ENCODE measurements at places on chromosomes 4 and X.

- DNase-seq = no peak
Measured at GRCh38 chrX:134692233-134692632, 34.0 kb upstream of the PLAC1 start.

DNA sequence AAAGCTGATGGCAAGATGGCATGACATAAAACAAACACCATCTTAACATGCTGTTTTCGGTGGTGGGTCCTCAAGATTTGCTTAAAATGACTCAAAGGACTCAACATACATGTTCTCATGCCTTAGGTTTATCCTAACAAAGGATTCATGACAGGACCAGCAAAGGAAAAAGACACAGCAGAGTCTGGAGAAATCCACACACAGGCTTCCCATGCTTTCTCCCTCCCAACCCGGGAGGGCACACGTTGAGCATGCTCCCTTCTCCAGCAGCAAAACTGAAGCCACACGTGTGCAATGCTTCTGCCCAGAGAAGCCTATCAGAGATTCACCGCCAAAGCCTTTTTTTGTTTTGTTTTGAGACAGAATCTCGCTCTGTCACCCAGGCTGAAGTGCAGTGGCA lies 39.9 kb downstream of the SAT1 start:
- DNase-seq = no peak

DNA sequence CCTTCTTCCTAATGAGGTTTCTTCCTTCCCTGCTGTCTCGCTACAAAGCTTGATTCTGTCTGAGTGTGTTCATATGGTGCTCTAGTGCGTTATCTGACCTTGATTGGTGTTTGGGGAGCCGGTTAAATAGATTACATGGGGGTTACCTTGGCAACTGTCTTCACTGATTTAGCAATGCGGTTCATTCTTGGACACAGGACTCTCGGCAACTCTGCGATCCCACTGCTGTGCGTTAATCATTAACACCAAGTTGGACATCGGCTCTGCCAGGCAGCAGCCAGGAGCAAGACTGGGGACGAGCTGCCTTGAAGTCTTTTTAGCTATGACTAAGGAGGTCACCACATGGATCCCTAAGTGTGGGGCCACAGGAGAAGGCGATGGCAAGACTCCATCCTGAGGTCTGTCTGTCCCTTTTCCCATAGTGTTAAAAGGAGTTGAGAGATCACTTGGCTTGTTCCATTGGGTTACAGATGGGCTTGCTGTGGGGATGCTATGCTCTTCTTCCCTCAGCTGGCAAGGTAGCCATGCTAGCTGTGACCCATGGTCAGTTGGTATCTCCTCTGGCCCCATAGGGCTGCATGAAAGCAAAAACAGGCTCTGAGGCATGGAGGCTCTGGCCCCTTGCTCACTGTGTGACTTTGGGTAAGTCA lies 93.4 kb upstream of the MAMLD1 start:
- no peak for DNase-seq

DNA sequence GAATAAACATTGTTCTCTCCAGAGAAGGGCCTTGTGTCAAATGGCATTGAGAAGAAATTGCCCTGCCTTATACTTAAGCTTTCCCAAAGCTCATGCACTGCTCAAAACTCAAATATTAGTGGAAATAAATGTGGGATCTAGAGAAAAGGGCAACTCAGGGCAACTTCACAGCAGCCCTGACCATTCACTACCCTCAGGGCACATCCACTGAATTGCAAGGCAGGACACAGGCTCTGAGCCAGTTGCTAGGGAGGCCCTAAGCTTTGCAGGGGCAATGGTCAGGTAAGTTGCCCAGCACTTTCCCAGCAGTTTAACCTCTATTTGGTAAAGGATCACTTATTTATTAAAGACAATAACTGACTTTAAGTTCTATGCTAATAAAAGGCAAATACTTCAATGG lies 255.3 kb upstream of the TEX13A start:
- no peak for DNase-seq

DNA sequence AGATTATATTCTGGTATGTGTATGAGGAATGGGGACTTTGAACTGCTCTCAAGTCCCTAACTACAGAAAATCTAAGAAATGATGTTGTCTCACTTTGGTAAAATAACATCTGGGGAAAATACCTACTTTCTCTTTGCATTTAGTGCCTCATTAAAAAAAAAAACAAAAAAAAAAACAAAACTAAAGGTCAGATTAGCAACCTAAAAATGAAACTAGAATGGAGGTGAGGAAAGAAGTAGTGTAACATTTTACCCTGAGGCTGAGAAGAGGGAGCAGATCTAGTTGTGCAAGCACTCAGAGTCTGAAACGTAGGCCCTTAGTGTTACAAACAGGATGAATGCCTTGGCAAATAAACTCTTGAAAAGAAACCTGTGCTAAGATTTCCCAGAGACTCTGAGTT lies 56.0 kb downstream of the VGLL1 start:
- DNase-seq = no peak

DNA sequence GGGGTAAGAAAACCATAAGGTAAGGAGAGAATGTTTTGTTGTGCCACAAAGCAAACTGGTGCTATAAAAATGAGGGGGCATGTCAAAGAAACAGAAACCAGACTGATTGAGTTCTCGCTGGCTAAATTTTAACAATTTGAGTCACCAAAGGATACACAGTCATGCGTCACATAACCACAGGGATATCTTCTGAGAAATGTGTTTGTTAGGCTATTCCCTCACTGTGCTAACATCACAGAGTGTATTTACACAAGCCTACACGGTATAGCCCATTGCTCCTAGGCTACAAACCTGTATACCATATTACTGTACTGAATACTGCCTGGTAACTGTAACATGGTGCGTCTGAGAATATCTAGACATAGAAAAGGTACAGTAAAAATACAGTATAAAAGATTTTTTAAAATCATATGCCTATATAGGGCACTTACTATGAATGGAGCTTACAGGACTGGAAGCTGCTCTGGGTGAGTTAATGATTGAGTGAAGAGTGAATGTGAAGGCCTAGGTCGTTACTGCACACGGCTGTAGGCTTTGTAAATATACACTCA lies 50.1 kb downstream of the FBXW7 start:
- DNase-seq = no peak

GRCh38 chr4:148054275-148054674 lies 322.4 kb downstream of the ARHGAP10 start:
- no peak for DNase-seq

DNA sequence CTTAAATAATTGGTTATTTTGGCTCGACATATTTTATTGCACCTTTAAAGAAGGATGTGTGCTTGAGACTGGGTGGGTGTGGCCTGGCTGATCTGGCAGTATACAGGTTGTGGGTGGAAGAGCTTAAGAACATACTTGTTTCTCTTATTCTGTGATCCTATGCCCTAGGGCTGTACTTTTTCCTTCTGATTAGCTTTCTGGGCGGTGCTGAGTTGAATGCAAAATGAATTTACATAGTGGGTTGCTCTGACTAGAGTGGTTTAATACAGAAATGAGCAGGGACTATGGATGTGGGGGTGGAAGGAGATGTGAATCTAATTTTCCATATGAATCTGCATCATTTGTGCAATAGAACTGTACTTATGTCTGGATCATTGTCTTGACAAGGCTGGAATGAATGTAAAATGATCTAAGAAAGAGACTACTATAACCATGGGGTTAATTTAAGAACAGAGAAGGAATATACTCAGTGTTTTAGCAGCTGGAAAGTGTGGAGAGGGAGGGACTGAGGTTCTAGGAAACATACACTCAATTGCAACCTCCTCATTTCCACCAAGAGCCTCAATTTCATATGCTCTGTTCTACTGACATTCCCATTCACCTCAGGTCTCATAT lies 73.7 kb downstream of the RLIM start:
- no peak for DNase-seq

DNA sequence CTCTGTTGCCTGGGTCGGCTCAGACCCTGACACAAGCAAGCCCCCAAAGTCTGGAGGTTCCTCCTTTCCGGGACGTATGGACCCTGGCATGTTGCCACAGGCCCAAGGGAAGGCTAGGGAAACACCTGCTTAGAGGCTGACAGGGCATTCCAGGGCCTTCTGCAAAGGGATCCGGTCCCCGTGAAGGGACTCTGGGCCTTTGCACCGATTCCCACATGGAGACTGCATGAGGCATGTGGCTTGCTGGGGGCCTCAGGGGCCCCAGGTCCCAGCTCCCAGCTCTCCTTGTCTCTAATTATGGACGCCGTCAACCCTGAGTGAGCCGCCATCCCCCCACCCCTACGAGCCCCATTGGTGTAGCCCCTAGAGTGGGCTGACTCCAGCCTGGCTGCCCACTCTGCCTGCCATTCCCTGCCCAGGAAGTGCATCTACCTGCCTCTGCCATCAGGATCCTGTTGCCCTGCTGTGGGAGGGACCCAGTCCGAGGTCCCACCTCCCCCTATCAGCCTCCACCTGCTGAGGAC lies 4.2 kb upstream of the RGS12 start:
- DNase-seq = no peak

- DNase-seq = peak; percentile 56
Measured at GRCh38 chrX:140524556-140524955, 19.7 kb upstream of the SOX3 start.

DNA sequence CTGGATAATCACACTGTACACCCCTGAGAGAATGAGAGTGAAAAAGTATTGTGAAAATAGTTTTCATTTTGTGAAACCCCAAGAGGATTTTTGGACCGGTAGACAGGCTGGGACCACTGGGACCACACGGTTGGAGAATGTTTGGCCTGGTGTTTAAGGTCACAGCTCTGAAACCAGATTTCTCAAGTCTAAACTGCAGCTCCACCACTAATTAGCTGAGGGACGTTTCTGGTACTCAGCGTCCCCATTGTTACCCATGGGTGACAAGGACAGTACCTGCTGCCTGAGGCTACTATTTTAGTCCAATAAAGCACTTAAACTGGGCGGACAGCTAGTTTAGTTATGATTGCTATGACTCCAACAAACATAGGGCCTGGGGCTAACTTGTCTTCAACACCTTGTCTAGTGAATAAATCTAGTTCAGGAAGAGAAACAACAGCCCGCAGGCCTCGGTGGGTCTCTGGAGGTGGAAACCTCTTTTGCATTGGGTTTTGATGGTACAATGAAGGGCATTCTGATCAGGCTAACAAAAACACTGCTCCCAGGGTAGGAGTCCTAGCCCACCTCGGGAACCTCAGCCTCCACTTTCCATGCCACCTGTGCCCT lies 509 bp upstream of the USP11 start:
- DNase-seq = no peak

DNA sequence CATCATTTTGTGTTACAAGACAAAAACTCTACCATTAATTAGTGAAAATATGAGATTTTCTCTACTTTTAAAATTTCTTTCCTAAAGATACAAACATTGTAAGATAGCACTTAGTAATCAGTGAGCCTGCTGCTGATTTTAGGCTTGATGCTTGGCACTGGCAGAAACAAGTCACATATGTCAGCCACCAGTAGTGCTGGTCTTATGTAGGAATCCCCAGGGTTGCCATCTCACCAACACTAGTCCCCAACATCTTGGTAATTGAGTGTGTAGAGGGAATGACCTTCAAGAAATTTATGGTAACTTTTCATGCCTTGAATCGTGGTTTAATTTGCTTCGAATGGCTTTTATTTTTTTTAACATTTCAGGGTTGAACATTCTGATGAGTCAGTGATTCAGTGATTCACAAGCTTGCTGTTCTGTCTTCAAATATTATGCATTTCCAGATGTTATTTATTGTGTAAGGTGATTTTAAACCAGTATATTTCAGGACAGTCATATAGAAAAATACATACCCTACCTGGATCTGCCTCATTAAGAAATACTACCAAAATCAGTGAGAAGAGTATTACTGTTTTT lies 11.9 kb downstream of the EXOC1 start:
- peak; percentile 49 for DNase-seq

- no peak for DNase-seq
Measured at GRCh38 chrX:154739952-154740465, 10.9 kb downstream of the GAB3 start.

DNA sequence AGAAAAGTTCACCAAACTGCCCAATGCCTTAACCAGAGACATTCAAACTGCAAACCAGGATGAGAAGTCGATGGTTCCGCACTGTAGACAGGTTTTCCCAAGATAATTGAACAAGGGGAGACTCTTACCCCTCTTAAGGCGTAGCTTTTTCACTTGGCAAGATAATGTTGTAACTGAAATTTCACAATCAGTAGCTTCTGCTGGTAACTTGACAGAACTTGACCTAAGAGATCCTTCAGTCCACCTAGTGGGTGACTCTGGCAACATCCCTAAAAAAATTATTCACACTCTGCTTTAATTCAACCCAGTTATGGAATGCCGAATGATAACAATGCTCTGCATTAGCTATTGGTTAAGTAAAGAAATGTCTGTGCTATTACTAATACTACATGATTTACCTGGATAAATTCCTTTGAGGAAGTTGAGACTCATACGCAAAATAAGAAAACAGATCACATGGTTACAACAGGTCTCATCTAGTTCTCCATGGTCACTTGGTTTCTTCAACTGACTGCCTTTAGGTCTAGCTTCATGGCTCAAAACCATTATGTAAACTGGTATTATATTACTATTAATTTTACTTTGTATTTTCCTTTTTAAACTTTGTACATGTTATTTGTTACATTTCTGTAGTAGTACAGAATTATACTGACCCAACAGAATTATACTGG lies 9.1 kb downstream of the ELF2 start:
- DNase-seq = no peak

GRCh38 chrX:130575831-130576389 lies 174.1 kb downstream of the RBMX2 start:
- DNase-seq = no peak

DNA sequence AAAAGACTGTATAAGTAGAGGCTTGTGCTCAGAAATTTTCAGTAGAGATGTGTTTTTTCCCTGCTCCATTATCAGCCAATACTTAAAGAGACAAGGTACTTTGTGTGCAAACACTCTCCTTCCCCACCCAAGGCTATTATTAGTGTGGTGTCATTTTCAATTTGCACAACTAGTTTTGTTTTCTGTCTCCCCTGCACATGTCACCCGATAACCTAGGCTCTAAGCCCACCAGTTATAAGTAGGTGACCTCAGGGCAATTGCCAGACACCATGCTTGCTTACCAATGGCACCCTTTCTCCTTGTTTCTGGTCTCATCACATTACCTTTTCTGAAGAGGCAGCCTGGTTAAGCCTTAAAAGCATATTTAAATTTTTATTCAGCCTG lies 8.0 kb upstream of the GUCY1A1 start:
- no peak for DNase-seq

DNA sequence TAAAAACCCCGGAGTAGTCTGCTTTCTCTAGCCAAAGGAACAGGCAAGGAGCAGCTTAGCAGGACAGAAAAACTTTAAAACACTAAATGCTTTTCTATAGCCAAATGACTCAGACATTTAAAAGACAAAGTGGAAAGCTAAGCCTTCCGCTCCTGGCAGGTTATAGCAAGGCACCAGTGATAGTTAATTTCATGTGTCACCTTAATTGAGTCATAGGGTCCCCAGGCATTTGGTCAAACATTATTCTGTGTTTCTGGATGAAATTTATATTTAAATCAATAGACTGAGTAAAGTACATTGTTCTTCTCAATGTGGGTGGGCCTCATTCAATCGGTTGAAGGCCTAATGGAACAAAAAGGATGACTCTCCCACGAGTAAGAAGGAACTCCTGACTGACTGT lies 885.7 kb upstream of the ADGRL3 start:
- DNase-seq = no peak

Data from fibroblast of skin of left quadriceps (primary cell).